Kasumi-1 (cell line): ENCODE measurements at places on chromosomes 12 and 14.
A peak's percentile ranks its signal among the peaks of the same experiment; 100 is the strongest.

DNA sequence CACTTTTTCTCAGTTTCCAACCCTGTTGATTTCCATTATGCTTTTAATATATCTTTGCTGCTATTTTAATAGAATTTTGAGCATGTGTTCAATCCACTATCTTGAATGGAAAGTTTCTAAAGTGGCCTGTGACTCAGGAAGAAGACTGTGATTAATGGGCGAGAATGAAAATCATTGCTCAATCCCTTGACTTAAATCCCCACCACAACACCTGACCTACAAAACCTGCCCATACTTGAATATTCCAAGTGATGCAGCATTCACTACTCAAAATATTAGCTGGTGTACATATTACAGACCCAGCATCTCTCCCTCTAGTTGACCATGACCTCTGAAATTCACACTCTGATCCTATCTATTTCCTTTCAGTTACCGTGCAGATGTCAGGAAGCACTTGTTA is 1.3 kb upstream of the OAS3 start:
- DNase-seq: no peak

GRCh38 chr12:101490286-101490920 is 15.3 kb downstream of the SPIC start:
- peak; percentile 29 for DNase-seq

DNA sequence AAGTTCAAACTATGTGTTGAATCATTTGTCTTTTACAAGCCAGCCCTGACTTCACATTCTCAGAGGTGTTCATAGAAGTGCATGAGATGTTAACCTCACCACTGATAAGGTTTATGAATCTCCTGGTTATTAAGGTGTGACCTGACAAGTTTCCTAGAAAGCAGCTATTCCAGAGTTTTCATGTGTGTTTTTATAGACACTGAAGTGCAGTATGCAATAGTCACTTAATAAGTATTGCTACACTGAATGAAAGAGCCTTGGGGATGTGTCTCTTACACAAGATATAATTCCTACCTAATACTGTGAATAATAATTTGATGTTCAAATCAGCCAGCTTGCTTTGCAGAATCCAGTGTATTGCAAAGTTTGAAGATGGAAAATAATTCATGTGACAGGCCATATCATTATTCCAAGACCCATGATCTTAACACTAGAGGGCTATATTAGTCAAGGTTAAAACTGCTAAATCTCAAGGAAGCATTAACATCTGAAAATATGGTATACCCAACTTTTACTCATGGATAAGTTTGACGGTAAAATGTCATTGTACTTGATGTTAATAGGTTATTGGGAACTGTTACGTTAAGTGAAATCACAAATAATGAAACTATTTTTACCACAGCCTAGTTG is 13.0 kb downstream of the SLC25A3 start:
- peak; percentile 57 for DNase-seq

DNA sequence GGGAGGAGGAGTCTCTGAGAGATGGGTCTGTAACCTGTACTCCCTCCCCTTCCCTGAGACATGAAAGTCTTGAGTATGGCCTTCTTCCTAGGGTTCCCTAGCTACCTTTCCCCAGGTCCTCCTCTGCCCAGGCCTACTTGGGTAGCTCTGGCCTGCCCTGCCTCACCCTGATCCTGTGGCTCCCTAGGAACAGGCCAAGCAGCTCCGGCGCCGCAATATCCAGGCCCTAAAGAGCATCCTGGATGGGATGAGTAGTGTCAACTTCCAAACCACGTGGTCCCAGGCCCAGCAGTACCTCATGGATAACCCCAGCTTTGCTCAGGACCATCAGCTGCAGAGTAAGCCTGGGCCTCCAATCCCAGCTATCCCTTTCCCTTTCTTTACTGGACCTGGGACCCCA is 12.3 kb downstream of the PRPF40B start:
- no peak for DNase-seq

DNA sequence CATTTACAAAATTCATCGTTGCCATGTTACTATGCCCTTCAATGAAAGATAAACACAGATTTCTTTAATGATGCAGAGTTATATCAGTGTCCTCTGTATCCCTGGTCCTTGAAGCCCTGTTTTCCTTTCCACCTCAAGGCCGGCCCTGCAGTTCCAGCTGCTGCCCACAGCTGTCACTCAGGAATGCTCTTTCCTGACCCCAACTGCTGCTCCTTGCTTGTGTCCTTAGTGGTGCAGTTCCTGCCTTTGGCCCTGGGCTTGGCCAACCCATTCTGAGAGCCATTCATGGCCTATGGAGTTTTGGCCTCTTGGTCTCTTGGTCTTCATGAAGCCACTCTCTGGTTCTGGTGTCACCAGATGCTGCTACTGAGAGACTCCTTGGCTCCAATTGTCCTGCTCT is 93.1 kb downstream of the GAS2L3 start:
- DNase-seq: no peak

DNA sequence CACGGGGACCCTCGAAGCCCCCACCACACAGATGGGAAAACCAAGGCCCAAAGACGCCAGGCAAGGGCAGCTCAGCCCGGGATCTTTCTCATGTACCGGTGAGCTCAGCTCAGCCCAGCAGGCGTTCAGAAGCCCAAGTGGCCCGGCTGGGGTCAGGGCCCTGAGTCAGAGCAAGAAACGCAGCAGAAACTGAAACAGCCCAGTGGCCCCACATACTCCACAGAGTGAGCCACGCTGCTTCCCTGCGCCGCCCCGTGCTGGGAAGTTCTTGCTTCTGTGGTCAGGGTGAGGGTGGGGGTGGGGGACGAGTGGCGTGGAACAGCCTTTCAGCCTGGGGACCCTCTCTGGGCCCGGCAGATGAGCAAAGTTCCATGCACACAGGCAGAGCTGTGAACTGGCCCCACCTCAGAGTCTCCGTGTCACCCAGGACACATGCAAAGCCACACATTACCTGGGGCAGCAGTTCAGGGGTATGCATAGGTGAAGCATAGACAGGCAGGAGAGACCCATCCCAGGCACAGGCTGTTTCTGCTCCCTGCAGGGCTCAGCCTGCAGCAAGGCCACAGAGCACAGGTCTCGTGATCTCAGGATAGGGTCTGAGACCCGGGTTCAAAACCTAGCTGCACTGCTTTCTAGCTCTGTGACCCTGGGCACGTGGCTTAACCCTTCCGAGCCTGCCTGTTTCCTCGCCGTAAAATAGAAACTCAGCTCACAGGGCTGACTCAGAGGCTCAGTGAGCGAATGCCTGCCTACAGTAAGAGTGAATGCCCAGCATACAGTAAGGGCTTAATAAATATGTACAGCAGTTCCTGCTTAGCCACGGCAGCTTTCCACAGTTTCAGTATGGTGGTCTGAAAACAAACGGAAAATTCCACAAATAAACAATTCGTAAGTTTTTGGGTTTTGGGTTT is 21.6 kb downstream of the NCOR2 start:
- no peak for DNase-seq

DNA sequence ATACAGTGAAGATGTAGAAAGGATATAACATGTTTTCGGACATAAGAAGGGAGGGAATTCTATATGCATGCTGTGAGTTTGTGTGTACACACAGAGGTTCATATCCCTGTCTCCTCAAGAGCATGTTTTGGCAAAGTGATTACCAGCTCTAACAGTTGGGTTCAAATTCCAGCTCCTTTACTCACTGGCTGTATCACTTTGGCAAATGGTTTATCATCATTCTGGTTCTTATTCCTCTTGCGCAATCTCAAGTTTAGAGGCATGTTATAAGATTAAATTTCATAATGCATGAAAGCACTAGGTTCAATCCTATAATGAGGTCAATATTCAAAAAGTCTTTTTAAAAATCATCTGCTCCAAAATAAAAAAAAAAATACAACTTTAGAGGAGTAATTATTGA is 107.7 kb upstream of the LRFN5 start:
- no peak for DNase-seq

GRCh38 chr14:89182326-89182725 is 234.7 kb downstream of the FOXN3 start:
- no peak for DNase-seq

DNA sequence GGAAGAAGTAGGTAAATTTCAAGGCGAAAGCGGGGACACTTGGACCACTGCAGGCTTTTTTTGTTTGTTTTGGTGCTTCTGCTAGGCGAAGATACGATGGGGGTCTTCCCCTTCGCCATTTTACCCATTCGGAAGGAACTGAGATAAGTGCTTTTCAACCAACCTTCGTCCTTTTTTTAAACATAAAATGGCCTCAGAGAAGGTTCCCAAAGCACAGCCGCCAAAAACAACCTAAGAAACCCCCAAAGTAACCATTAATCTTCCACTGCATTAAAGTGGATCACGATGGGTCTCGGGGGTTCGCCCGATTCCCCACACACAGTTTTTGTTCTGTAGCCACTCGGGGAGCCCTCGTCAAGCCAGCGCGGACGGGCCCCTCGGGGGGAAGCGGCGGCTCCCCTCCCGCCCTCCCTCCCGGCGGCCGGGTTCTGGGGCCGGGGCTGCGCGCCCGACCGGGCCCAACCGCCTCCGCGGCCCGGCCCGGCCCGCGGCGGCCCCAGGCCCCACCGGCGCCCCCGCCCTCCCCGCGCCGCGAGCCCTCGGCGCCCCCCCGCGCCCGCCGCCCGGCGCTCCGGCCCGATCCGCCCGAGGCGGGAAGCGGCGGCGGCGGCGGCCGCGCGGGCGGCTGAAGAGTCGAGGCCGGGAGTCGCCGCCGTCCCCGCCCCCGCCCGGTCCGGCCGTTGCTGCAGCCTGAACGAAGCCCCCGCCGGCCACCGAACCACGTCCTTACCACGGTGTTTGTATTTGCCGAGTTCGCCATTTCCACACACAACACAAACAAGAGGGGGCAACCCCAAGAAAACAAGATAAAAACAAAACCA is 790 bp downstream of the GTF2A1 start:
- DNase-seq: no peak

DNA sequence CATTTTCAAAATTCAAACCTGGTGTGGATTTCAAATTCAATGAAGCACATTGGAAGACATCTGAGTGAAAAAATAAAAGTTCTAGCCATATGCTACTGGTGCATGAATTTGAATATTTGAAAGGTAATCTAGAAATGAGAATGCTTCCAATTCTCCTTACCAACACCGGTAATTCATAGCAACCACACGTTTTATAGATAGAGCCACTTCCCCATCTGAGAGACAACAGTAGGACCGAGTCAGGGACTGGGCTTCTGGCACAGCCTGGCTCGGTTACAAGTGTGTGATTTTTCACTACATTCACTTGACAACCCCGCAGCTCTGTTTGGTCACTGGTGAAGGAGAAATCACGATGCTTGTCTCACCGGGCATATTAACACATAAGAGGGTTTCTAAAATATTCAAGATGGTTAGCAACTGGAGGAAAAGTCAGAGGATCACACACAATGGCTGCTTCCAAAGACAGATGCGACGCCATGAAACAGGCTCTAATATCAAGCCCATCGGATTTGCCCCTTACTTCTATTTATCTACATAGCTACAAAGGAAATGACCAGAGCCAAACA is 86.5 kb upstream of the FOXN3 start:
- peak; percentile 38 for DNase-seq
